Stimulated activated CD4-positive, alpha-beta T cell treated with anti-CD3 and anti-CD28 coated beads, Interleukin-2, amount 100 ng/mL, for 48 hours (primary cell): ENCODE measurements at places on chromosomes 7 and 10.
A peak's percentile ranks its signal among the peaks of the same experiment; 100 is the strongest.

- no peak for DNase-seq
Measured at GRCh38 chr7:155645662-155646061, 1.2 kb downstream of the RBM33 start.

DNA sequence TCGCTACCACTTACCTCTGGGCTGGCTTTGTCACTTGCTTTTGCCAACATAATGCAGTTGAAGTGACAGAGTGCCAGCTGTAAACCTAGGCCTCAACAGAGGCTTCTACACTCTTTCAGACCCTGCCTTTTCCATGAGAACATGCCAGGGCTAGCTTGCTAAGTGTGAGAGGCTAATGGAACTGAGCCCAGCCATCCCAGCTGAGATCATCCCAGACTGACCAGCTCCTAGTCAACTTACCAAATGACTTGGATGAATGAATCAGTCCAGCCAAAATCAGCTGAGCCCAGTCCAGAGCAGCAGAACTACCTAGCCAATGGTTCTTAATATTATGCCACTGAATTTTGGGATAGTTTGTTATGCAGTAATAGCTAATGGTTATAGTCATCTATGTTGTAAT is 34.7 kb upstream of the MKLN1 start:
- DNase-seq: no peak

GRCh38 chr7:157769526-157770215 is 432.9 kb downstream of the DNAJB6 start:
- DNase-seq: no peak

- no peak for DNase-seq
Measured at GRCh38 chr7:27586825-27587224, 75.9 kb downstream of the HIBADH start.

DNA sequence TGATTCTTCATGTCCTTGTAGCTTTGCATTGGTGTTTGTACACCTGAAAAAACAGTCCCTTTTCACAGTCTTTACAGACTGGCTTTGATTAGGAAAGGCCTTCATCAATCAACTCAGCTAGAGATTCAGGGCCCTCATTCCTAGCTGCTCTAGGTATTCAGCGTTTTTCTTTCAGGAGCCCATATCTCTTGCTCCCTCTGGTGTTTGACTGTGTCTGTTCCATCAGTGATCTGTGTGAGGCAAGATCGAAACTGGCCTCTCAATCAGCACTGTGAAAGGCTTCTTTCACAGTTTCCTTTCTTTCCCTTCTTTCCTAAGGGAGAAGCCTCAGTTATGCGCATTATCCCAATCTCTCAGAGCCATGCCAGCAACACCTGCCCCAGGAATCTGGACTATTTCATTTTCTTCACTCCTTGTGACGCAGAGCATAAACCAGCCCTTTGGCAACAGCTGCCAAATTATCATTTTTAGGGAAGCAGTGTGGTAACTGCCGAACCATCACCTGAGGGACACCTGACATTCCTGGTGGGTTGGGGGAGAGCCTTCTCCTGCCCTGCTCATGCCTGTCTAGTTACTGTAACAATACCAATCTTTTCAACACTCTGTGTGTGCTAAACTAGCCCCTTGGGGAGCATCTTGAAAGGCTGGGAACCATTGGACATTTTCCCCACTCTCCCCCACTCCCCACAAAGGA is 75.7 kb upstream of the CCDC71L start:
- DNase-seq: peak; percentile 19

DNA sequence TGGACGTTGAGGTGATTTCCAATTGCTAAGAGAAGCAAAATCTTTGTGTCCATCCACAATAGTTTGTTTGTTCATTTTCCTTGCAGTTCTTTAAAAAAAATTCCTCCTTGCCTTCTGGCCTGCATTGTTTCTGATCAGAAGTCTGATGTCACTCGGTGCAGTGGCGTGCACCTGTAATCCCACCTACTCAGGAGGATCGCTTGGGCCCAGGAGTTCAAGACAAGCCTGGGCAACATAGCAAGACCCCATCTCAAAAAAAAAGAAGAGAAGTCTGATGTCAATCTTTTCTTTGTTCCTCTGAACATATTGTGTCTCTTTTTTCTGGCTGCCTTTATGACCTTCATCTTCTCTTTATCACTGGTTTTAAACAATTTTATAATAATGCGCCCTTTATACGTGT is 13.5 kb upstream of the OCM start:
- DNase-seq: no peak

DNA sequence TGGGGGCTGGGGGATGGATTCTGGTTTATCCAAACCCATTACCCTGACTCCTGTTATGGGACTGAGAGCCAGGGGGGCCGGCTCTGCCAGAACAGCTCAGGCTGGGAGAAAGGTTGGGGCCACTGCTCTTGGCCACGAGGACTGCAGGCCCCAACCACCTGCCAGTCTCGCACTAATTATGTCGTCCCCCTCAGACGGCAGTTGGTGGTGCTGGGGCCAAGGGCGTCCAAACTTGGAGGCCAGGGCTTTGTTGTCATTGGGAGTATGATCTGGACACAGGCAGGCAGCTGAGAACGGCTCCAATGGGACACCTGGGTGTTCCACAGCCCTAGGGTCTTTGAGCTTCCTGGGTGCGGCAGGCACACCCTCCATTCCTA is 34.7 kb downstream of the DRGX start:
- DNase-seq: no peak

DNA sequence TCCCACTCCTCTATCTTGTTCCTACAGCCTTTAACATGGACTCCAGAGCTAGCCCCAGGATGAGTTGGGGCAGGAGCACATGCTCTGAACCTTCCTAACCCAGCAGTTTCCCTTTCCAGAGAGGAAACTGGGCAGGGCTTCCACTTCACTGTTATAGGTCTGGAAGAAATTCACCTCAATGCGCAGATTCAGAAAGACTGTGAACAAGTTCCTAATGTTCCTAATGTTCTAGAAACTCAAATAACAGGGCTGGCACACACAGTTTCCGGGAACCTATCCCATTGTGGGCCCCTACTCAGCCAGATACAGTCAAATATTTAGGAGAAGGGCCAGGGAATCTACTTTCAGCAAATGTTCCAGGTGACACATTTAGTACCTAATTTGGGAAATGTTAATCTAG is 29.7 kb downstream of the ABCC2 start:
- DNase-seq: no peak

- DNase-seq: no peak
Measured at GRCh38 chr10:7501157-7501556, 90.3 kb upstream of the SFMBT2 start.

DNA sequence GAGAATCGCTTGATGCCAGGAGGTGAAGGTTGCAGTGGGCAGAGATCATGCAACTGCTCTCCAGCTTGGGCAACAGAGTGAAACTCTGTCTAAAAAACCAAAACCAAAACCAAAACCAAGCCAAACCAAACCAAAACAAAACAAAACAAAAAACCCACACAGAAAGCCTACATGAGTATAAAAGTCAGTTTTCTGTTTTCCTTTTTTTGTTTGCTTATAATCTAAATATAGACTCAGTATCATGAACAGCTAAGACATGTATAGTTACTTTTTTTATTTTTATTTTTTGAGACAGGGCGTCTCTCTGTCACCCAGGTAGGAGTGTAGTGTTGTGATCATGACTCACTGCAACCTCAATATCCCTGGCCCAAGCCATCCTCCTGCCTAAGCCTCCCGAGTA is 16.8 kb upstream of the MTPN start:
- DNase-seq: no peak

DNA sequence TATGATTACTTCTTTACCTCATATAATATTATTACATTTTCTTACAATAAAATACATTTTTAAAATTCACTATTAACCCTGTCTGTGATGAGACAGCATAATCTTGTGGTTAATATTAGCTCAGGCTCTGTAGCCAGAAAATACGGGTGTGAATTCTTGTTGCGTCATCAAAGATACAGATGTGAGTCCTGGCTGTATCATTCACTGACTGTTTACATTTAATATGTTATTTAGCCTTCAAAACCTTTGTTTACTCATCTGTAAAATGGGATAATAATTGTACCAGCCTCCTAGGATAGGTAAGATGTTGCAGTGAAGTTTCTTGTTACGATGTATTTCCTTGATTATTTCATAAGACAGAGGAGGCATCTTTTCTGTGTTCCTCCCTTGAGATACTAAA is 184.7 kb upstream of the PRPS1L1 start:
- DNase-seq: no peak

DNA sequence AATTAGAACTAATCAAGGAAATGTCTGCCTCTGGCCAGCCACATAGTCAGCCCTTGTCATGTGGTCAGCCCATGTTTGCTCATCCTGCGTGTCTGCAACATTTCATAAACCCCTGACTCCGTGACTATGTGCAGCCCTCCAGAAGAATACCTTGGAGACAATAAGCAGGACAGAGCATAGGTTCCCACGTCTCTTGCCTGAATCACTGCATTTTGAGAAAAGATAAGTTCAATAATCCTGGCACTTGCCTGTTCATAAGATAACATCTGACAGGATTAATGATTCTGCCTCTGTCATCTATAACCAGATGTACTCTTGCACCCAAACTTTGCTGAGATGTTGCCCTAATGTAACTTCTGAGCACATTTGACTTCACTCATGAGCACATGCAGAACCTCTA is 78.4 kb downstream of the AKR1D1 start:
- no peak for DNase-seq
